Activated CD8-positive, alpha-beta memory T cell treated with anti-CD3 and anti-CD28 coated beads, Interleukin-2, amount 10 ng/mL, durations not matched to agents 7 days and 5 days (primary cell): ENCODE measurements at places on chromosomes 2 and 18. TPM values are rescaled to one million over a fixed set of nuclear protein-coding genes. Genes with fewer than 3 reads are reported as not detected.

DNA sequence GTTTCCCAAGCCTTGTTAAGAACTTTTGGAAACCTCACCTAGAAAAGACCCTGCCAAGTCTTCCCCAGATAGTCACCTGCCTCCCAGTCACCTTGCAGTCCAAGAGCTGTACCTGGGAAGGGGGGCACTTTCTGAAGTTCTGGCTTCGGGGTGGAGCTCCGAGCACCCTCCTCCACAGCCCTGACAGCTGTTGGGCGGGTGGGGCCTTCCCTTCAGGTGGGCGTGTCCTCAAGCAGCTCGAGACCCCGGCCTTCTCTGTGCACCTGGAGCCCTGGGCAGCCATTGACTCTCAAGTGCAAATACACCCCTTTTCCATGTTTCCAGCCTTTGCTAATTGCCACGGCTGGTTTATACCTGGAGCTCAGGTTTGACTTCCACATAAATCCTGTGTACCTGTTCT is 37.0 kb upstream of the IGFBP5 start:
- no peak for DNase-seq

- no peak for DNase-seq
Measured at GRCh38 chr2:46422717-46423394, 56.5 kb upstream of the TMEM247 start.

DNA sequence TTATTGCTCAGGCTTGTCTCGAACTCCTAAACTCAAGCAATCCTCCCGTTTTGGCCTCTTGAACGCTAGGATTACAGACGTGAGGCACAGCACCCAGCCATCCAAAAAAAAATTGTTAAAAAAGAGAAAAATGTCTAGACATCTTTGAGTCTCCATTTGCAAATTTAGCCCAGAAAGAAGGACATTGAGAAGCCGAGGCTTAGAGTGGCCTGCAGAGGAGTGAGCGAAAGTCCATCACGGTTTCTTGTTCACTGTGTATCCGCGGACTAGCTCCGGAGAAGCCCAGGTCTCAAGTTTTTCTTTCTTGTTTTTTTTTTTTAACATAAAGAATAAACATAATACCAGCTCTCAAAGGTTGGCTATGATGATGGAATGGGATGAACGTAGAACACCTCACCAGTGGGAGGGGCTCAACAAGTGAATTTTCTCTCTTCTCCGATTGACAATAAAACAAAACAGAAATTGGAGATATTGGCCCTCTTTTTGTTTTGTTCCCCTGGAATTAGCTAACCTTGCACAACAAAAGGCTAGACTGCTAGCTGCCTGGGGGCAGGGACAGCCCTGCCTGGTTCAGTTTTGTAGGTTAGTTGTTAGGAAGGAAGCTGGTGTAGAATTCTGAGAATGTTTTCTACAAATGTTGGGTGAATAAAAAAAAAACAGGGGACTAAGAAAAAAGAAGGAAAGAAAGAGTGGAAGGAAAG is 163.4 kb downstream of the MYCN start:
- DNase-seq, result no peak

GRCh38 chr2:239113171-239113570 is 265.3 kb downstream of the TWIST2 start:
- no peak for DNase-seq

GRCh38 chr2:110680709-110681108 is 2.8 kb upstream of the BUB1 start:
- DNase-seq, result no peak

MARCHF4 gene
- not detected for total RNA-seq
